Activated T-cell treated with anti-CD3 and anti-CD28 coated beads, Interleukin-2, amount 50 U/mL, for 72 hours (primary cell): ENCODE measurements at places on chromosomes 1 and 21. TPM values are rescaled to one million over a fixed set of nuclear protein-coding genes. Genes with fewer than 3 reads are reported as not detected.

BROX gene
- total RNA-seq, result 45.4 TPM

ZNF593OS gene
- total RNA-seq, result not detected

DNA sequence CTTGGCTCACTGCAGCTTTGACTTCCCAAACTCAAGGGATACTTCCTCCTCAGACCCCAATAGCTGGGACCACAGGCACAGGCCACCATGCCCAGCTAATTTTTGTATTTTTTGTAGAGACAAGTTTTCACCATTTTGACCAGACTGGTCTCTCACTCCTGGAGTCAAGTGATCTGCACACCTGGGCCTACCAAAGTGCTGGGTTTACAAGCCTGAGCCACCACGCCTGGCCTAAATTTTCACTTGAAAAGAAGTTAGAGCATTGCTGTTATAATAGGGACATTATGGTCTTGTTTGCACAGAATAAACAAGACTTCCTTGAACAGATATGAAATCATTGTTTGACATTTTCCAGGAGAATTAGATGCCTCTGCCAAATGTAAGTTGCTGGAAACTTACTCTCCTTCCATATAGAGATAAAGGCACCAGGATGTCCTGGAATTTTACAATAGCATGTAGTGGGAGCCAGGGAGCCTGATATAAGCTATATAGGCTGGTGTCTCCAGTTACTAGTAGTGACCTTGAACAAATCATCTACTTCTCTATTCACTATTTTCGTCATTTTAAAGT lies 16.9 kb downstream of the SLC35A3 start:
- no peaks in the 10 kb centered on the region for H3K27me3 ChIP-seq
- no peak for DNase-seq
- no peak overlapping the region for H3K4me3 ChIP-seq
- peaks cover 17% of the 10 kb centered on the region for H3K36me3 ChIP-seq
- H3K27ac ChIP-seq, result no peak overlapping the region
- no peaks in the 10 kb centered on the region for H3K4me1 ChIP-seq

GRCh38 chr1:165288350-165289120 lies 68.0 kb downstream of the LMX1A start:
- peaks cover 12% of the 10 kb centered on the region for H3K27me3 ChIP-seq
- H3K27ac ChIP-seq, result no peak overlapping the region
- H3K4me3 ChIP-seq, result no peak overlapping the region
- no peak for DNase-seq
